PC-3 (cell line): ENCODE measurements at places on chromosomes 12 and 14.
A peak's percentile ranks its signal among the peaks of the same experiment; 100 is the strongest.

DNA sequence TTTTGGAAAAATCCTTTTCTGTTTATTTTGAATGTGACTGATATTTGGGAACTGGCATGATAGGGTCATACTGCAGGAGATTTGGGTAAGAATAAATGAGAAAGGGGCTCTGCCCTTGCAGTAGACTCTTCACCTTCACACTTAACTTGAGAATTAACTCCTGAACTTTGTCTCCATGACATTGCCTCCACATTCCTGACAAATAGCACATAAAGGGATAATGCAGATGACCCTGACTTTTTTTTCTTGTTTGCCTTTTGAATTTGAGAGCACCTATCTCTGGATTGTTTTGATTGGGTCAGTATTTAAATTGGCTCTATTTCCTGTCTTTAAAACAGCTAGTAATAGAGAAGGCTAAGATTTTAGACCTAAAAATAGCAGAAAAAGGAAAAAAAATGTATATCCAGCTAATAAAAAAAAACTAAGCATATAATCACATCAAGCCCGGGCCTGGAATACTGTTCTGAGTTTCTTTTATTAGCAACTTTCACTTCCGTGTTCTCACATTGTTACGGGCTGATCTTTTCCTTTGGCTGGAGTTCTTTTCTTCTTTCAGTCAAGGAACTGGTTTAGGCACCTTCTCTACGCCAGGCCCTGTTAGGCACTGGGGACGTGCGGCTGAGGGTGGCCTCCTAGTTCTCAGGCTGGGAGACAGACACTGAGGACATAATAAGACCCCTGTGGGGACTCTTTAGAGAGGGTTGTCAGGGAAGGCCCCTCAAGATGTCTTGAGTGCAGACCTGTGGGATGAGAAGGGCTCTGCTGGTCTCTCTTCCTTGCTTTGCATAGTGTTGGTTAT lies 53.1 kb upstream of the GNPNAT1 start:
- no peak for DNase-seq

GRCh38 chr14:69708049-69708448 lies 58.9 kb upstream of the SRSF5 start:
- DNase-seq = no peak

DNA sequence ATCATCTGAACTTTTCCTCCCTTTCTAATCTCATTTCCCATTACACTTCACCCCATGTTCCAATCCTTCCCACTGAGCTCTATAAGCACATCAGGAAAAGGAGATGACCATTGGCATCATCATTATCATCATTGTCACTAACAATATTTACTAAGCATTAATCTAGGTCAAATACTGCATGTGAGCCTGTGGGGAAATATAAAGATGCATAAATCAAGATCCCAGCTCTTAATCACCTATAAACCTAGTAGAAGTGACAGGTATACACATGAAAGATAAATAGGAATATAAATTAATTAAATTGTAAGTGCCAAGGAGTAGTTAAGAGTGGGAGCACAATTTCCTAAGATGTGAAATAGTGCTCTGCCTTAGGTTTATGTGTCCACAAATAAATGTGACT lies 100.6 kb downstream of the OTOGL start:
- no peak for DNase-seq

DNA sequence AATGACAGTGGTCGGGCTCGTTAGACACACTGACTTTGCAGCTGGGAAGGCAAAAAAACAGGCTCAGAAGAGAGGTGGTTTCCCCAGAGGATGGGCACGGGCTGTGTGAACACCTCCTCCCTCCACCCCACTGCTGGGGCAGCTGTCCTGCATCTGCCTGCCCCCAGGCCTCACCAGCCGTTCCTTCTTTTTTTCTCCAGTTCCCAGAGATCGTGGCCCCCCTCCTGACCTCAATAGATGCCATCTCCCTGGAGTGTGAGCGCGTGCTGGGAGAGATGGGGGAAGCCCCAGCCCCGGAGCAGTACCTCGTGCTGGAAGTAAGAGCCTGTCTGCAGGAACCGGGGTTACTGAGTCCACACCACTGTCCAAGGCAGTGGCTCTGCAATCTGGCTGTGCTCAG lies 17.4 kb downstream of the MVK start:
- DNase-seq = no peak

GRCh38 chr14:65260786-65261185 lies 151.7 kb upstream of the FUT8 start:
- no peak for DNase-seq

GRCh38 chr14:64705381-64706118 lies 1.3 kb downstream of the PLEKHG3 start:
- DNase-seq = no peak

DNA sequence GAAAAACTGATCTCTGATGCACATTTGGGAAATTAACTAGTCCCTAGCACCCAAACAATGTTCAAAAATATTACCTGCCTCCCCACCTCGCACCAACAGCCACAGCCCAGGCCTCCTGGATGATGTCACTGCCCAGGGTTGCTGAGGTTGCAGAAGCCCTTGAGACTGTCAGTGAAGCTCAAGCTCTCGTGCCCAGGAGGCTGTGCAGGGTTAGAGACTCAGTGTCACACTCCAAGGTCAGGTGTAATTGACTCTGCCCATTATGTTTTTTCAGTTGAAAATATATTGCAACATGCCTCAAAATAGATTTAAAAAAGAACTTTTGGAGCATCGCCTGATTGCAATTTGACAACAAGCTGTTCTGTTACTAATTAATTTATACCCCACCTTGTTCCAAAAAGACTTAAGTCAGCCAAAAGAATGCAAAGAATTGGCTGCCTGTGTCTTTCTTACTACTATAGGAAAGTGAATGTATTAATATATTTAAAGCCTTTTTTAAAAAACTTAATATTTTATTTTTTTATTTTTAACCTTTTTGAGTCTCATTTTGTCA lies 72.3 kb downstream of the CMAS start:
- no peak for DNase-seq

- DNase-seq = no peak
These were observed 80.1 kb downstream of the CEP83 start for GRCh38 chr12:94379479-94380113.

DNA sequence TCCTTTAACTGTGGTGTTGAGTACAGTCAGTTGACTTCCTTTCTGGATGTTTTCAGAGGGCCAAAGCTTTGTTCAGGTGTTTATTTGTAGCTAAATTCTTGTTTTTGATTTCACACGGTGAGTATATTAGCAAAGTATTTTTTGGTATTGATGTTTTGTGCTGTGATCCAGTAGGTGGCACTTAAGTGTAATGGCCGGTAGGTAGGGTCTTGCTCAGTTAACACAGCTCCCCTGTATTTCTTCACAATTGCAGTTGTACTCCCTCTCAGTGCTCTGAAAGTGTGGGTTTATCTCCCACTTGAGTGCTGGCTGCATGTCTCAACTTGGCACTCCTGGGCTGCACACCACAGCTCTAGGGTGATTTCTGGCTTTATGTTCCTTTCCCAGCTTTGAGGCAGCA lies 339.5 kb downstream of the AEBP2 start:
- DNase-seq = no peak

DNA sequence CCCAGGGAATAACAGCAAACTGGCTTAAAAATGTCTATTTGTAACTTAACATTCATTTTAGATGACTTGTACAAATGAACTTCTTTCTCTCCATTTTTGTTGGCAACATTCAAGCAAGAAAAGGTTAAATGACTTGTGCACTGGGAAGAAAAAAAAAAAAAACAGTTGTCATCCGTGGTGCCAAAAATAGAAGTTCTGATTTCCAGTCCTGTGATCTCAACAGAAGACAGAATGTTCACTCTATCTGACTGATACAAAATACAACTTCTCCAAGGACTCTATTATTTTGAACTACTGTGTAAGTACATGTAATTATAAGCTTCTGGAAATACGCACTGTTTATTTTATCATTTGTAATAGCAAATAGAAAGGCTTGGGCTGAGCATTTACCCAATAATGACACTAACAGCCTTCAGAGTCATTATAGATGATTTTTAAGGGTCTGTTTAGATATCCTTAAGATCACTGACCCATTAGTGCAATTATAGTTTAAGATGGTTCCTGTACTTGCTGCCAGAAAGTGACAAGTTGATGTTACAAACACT lies 59.9 kb downstream of the LIN7A start:
- DNase-seq = no peak

- no peak for DNase-seq
These were observed 26.0 kb downstream of the ASPG start for GRCh38 chr14:104111301-104112112.

- no peak for DNase-seq
These were observed 3.2 kb upstream of the TAMALIN start for GRCh38 chr12:52003591-52003990.

DNA sequence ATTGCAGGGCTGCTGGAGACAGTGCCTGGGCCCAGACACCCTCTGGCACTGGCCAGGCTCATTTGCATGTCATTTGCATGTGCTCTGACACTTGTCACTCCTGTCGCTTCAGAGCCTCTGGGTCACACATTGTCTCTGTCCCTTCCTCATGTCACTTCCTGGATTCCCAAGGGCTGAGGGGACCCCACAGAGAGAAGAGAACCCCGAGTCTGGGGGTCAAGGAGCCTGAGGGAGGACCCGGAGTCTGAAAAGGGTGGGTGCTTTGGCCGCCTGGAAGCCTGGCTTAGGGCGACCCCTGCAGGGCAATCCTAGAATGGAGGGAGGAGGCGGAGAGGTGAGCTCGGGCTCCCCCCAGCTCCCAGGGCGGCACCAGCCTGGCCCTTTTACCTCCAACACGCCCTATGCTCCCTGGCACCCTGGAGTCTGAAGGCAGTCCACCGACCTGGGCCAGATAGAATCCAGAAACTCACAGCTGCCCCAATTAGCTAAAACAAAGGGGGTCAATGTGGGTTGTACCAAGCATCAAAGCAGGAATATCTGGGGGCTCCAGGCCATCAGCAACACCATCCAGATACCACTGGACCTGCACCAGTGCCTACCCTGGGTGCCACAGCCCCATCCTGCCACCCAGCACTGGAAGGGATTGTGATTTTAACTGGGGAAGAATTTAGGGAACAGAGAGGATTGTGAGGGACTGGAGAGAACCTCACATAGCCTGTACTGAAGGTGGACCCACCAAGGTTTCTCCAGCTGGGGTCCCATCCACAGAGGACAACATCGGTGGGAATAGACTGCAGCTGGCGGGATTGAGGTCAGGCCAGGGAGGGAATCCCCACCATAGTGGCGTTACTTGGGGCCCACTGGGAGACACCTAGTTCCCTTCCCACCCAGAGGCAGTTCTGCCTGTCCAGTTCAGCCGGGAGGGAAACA lies 21.8 kb upstream of the KRT78 start:
- peak; percentile 78 for DNase-seq

DNA sequence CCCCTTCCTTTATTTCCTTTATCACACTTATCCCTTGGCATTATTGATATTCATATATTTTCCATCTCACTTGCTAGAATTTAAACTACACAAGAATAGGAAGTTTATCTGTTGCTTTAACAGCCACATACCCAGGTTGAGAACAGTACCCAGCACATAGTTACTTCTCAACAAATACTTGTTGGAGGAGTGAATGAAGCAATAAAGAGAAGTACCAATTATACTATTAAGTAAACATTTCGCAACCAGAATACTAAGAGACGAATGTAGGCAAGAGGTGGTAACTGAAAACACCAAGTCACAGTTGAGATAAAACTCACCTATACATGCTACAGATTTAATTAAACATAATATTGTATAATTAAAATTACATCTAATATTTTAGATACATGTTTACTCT lies 110.9 kb downstream of the FSCB start:
- no peak for DNase-seq

DNA sequence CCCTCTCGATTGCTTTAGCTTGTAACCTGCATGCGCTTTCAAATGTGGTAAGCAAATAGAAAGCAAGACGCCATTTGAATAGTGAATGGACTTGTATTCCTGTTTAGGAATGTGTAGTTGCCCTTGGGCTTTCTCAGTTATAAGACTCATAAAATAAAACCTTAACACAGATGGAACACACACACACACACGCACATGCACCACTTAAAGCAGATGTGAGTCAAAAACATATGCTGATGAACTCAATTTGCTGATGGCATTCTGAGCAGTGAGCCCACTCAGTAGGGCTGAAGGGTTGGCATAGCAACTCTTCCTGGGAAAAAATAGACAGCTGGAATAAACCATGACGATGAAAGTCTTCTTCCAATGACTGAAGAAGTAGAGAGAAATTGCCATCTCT lies 360.5 kb downstream of the APAF1 start:
- DNase-seq = no peak

- no peak for DNase-seq
These were observed 35.8 kb downstream of the OTX2 start for GRCh38 chr14:56774503-56774902.

DNA sequence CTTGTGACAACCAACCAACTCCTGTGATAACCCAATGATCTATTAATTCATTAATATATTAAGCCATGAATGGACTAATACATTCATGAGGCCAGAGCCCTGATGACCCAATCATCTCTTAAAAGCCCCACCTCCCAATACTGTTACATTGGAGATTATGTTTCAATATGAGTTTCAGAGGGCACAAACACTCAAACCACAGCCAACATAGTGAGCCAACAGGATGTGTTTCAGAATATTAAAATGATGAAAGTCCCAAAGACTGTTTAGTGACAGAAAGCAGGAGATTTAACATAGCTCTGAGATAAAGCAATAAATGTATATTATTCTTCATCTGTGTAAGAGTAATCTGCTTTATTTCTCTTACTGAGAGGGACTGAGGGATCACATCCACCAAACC lies 71.7 kb downstream of the PTPRO start:
- DNase-seq = no peak
